Thymus (tissue), 14 donors: ENCODE measurements at places on chromosomes 16 and 17. TPM values are rescaled to one million over a fixed set of nuclear protein-coding genes. Genes with fewer than 3 reads are reported as not detected.

CD300E gene
- 0.33 TPM for total RNA-seq

KDM6B gene
- total RNA-seq, result 6.3 TPM

BICDL2 gene
- total RNA-seq, result 0.38 TPM

HOXB6 gene
- 0.19 TPM for total RNA-seq

HNF1B gene
- 0.05 TPM for total RNA-seq

GRAP gene
- total RNA-seq, result 41.9 TPM

GP1BA gene
- total RNA-seq, result 0.14 TPM

AGRP gene
- 0.09 TPM for total RNA-seq

SEZ6 gene
- total RNA-seq, result 0.09 TPM

PNMT gene
- 0.38 TPM for total RNA-seq

CCT6B gene
- 1.3 TPM for total RNA-seq

TBC1D3E gene
- not detected for total RNA-seq

ANKRD40CL gene
- total RNA-seq, result not detected

KRTAP9-3 gene
- total RNA-seq, result not detected

PRR11 gene
- total RNA-seq, result 8.5 TPM

C16orf54 gene
- total RNA-seq, result 16.7 TPM

C16orf89 gene
- total RNA-seq, result 1.4 TPM

CHST5 gene
- total RNA-seq, result not detected

ADAM11 gene
- 0.33 TPM for total RNA-seq

DOC2A gene
- total RNA-seq, result 0.24 TPM

SLC12A3 gene
- 0.52 TPM for total RNA-seq

ARHGDIG gene
- 0.09 TPM for total RNA-seq

CD79B gene
- total RNA-seq, result 19.5 TPM

MFSD11 gene
- 16.8 TPM for total RNA-seq

PRAC2 gene
- total RNA-seq, result not detected
